ENCODE measurements at places on chromosomes 16 and 17.
A peak's percentile ranks its signal among the peaks of the same experiment; 100 is the strongest.

GRCh38 chr16:450785-451512 lies 25.5 kb downstream of the RAB11FIP3 start:
- no peak for DNase-seq

GRCh38 chr17:50684288-50684611 lies 23.5 kb downstream of the ANKRD40 start:
- DNase-seq, result no peak

DNA sequence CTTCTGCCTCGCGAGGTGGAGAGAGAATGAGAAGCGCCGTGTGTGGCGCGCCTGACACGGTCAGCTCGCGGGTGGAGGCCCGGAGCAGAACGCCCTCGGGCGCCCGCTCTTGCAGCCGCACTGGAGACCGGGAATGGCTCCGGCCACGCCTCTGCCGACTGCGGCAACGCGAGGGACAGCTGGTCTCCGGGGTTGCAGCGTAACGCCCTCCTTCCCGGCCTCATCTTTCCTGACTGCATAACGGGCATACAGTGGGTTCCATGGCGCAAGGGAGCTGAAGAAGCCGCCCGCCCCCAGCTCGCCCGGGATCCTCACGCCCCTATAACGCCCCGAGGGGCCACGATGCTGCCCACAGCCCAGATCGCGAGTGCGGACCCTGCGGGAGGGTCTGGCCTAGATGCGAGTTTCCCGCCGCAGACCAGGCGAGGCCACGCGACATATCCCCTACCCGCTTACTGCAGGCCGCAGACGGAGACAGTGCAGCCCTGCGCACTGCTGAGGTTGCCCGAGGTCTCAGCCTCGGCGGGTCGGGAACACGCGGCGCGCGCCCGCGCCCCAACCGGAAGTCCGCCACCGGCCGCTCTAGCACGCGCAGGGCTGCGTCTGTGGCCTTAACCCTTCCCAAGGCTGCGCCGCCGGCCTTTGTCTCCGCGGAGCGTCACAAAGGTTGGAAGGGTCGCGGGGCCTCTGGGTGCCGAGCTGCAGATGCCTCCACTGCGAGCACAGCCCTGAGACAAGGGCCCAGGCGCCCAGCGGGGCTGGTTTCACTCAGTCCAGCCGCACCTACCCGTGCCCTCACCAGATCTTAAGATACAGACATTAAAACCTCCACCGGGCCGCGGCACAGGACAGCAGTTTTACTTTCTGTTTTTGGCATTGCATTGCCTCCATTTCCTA lies 18.8 kb downstream of the BCL7C start:
- DNase-seq, result peak; percentile 90

GRCh38 chr16:22386976-22387375 lies 12.6 kb upstream of the CDR2 start:
- DNase-seq, result no peak

- no peak for DNase-seq
These were observed 10.2 kb downstream of the NLRC3 start for GRCh38 chr16:3566990-3567389.

DNA sequence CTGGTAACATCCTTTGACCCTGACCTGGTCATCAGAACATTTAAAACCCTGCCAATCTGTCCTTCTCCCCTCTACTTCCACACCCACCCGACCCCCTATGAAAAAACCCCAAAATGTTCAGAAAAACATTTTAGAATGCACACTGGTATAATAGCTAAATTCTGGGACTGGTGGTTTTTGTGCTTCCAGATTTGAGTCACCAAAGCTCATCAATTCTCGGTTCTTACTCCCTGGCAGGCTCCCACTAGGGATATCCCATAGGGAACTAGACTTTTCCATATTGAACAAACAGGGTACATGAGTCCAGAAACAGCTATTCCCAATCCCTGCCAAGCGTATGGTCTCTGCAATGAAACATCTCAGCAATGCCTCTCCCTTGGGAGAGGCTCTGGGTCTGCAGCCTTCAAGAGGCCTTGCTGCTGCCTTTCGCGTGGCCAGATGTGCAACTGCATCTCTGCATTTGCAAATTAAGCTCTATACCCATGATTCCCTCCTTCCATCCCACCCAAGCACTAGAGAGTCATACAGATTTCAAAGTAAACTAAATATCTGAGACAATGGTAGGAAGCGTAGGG lies 67.7 kb downstream of the SMG6 start:
- DNase-seq, result no peak

GRCh38 chr17:79280866-79281572 lies 206.4 kb downstream of the ENGASE start:
- DNase-seq, result no peak

DNA sequence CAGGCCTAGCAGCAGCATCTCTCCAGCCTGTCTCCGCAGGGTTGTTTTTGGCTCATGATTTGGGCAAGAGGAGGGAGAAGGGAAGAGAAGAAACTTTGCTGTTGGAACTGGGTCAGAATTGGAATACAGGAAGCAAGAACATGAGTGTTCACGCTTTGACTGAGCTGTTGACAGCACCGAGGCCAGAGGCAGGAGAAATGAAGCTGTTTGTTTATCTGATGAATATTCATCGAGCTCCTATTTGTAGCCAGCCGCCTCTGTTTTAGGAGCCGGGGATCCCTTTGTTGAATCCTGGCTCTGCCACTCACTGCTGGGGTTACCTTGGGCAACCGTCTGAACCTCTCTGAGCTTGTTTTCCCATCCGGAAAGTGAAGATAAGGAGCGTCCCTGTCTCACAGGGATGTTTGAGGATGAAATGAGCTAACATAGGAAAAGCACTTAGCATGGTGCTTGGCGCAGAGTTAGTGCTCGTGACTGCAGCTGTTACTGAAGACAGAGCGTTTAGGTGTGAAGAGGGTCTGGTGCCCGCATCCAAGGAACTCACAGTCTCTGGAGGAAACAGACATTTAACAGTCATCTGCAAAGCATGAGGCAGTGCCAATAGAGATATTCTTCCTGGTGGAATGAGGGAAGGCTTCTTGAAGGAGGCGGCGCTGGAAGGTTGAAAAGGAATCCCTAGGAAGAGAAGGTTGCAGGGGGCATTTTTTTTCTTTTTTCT lies 29.2 kb downstream of the RAP1GAP2 start:
- no peak for DNase-seq
